ENCODE measurements at places on chromosomes 1 and 21.
A peak's percentile ranks its signal among the peaks of the same experiment; 100 is the strongest.

- ATAC-seq, result no peak
These were observed 2.1 kb downstream of the ELOVL1 start for GRCh38 chr1:43365678-43366077.

- no peak for ATAC-seq
These were observed 308.9 kb downstream of the RWDD3 start for GRCh38 chr1:95542936-95543335.

GRCh38 chr1:164308101-164308500 is 250.9 kb upstream of the PBX1 start:
- ATAC-seq, result no peak

DNA sequence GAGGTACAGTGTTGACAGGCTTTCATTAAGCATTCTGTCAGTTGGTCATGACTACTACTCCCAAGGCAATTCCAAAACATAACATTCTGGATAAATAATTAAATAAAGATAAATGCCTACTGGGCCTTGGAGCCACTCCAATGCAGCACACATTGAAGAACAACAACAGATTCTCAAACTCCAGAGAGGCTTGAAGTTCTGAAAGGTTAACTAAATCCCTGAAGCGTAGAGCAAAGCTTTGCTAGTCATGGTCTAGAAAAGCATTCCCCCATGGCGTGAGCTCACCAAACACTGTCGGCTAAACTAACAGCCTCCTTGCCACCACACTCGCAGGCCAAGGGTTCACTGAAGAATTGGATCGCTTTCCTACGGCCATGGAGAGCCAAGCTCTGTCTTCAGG is 268.0 kb downstream of the ATG4C start:
- ATAC-seq, result no peak

DNA sequence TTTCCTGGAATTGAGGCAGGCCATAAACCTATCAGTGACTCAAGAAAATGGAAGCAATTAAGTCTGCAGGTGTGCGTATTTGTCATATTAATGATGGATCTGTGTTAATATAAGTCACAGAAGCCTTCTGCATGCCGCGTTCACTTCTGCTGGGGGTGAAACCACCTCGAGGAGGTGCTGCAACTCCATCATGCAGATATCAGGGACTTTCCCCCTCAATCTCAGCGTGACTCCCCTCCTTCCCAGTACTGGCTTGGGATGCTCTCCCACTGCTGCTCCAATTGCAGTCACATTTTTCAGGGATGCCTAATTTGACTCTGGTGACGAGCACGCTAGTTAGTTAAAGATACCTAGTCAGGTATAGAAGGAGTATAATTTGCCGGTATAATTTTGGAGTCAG is 87.5 kb downstream of the ASTN1 start:
- no peak for ATAC-seq

- ATAC-seq, result no peak
These were observed 7.5 kb upstream of the KCNJ15 start for GRCh38 chr21:38249256-38249655.

DNA sequence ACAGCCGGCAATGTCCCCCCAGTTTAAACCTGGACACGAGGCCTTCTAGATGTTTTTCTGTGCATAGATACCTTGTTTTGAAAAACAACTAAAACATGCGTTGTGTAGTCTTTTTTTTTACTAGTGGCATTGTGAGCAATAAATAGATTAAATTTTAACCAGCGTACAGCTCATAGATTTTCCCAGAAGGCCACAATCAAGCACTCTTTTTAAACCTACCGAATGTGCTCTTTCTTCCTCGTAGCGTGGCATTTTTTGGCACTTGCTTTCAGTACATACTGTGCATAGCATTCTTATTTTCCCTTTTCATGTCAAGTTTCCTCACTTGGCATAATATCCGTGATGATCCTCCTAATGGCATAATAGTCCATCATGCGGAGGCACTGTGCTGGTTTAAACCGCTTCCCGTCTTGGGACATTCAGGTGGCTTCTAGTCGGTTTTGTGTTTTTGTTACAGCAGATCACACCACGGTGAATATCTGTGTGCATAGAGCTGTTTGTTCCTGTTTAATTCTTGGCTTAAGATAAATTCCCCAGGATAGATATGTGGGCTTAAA is 95.3 kb downstream of the PDE9A start:
- no peak for ATAC-seq

GRCh38 chr1:84776639-84777038 is 86.4 kb upstream of the SSX2IP start:
- no peak for ATAC-seq

DNA sequence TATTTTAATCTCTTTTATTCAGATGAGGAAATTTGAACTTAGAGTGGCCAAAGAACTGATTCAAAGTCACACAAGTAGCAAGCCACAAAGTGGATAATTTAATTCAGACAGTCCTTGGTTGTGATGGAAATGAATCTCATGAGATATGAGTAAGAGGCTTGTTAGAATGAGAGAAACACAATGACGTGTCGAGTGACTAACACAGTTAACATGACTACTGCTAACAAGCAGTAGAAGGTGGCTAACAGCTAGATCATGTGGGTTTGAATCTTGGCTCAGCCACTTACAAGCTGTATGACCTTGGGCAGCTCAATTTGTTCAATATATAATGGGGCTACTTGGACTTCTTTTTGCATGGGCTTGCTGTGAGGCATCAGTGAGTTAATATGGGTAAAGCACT is 104.5 kb upstream of the LMO4 start:
- ATAC-seq, result peak; percentile 74

DNA sequence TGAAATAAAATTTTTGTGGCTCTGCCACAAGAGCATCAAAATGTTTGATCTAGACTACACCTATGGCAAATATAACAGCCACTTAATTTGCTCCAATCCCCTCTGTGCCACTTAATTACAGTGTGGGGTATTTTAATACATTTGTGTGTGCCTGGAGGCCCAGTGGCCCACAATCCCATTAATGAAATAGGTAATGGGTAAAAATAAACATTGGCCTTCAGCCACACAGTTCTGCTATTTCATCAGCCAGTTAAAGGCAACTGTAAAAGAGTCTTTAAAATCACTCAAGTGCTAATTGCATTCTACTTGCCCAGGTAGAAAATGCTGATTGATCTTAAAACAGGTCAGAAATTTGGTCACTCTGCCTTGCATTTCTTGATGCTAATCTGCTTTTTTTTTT is 151.6 kb upstream of the UBE2U start:
- no peak for ATAC-seq

GRCh38 chr1:2968471-2968881 is 52.8 kb upstream of the ACTRT2 start:
- no peak for ATAC-seq

GRCh38 chr1:174315239-174315638 is 132.5 kb upstream of the GPR52 start:
- ATAC-seq, result no peak

DNA sequence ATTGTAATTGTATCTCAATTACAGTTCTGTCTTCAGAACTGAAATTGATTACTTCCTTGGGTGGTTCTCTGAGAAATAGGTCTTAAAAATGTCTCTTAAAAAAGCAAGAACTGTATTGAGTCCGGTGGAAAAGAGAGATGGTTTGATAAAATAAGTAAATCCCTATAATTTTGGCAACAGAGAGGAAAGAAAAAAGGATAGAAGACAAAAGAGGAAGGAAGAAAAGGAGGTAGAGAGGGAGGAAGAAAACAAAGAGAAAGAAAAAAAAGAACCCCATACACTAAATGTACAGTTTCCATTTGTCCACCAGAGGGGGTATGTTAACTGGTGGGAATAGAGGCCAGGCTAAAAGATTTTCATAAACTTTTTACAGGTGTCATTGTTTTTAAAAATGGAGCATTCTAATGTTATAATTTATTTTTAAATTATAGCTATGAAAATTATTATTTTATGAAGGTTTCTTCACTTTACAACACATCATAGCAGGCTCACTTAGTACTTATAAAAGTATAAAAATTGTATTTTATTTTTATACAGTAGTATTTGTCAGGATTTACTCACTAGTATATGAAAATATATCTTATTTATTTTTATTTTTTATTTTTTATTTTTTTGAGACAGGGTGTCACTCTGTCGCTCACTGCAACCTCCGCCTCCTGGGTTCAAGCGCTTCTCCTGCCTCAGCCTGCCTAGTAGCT is 2.1 kb upstream of the UBE2T start:
- no peak for ATAC-seq

- ATAC-seq, result no peak
These were observed 299.1 kb upstream of the DEPDC1 start for GRCh38 chr1:68795956-68796355.

DNA sequence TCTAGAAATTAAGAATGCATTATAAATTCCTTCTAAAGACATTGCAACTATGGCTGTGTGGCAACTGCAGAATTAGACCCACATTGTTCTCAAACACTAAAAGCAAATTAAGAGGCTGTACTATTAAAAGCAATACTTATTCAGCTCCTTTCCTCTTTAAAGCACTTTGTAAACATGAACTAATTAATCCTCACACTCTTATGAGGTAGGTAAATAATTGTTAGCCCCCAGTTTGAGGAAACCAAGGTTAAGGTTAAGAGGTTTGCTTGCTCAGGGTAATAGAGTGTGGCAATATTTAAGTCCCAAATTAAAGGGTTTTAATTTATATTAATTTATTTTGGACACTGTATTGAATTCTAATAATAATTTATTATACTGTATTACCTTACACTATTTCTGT is 553.8 kb downstream of the LRRIQ3 start:
- ATAC-seq, result no peak

GRCh38 chr1:26696654-26697430 is 1.0 kb downstream of the ARID1A start:
- ATAC-seq, result no peak

DNA sequence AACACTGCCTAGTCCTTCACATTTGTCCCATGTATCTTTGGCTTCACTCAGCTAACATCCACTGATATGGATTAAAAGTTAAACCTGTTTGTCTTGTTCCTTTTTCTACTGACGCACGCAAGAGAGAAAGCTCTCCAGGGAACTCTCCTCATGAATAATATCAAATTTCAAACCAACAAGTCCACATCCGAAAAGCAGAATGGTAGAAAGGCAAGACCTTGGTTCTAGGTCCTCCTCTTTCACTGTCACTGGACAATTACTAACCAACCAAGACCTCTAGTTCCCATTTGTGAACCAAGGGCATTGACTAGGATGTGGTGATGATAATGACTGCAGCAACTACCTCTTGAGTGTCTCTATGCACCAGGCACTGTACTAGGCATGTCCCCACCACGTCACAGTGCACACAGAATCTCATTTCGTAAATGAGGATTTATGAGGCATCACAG is 8.4 kb downstream of the PLPP3 start:
- ATAC-seq, result no peak

GRCh38 chr21:39867198-39867650 is at the start of gene PCP4:
PCP4 (plus strand) TSS chr21:39867438; CDS start chr21:39867502, 64 bp downstream.
- ATAC-seq, result no peak

DNA sequence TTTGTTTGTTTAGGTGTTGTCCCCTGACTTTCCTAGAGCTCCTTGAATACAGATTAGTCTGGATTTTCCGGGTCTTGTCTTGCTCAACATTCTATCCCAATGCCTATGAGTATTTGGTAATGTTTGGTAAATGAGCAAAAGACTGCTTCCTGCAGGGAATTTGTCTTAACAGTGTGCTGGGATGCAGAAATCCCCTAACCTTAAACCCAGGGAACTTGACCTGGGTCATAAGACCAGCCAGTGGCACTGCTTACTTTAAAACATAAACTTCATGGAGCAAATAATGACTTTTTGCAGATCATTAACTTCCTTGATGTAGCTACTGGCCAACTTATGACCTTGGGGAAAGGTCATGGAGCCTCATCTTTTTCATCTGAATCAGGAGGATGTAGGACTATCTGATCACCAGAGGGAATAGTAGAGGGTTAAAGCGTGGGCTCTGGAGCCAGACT is 27.2 kb downstream of the TCEANC2 start:
- ATAC-seq, result no peak

DNA sequence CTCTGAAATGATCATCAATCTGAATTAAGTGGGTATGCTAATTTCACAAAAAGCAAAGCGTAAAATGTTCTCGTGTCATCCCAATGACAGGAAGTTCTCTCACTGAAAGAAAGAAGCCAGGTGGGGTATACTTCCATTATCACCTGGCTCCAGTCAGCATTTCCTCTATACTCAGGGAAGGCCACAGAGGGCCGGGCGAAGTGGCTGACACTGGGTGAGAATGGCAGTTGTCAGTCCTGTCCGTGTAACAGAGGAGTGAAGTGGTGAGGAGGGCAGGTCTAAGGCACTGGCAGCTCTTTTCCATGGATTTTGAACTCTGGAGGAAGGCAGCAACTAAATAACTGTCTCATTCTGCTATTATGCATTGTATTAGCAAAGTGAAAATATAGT is 60.4 kb downstream of the CAPN2 start:
- no peak for ATAC-seq
